ENCODE measurements at places on chromosomes 4 and X. TPM values are rescaled to one million over a fixed set of nuclear protein-coding genes. Genes with fewer than 3 reads are reported as not detected.

MGARP gene
- total RNA-seq: 1.2 TPM

ZCCHC12 gene
- total RNA-seq: 23.2 TPM

RAI2 gene
- 3.1 TPM for total RNA-seq

GYPA gene
- total RNA-seq: 5.8 TPM

- DNase-seq: no peak
These were observed 1329.5 kb upstream of the TENM3 start for GRCh38 chr4:180913750-180914149.

- DNase-seq: no peak
These were observed 341.0 kb upstream of the GATB start for GRCh38 chr4:152101556-152102435.

GRCh38 chr4:10581022-10581421, 103.5 kb downstream of the CLNK start:
- no peak for DNase-seq

- DNase-seq: no peak
These were observed 76.6 kb downstream of the CBR4 start for GRCh38 chr4:168933423-168933822.

DNA sequence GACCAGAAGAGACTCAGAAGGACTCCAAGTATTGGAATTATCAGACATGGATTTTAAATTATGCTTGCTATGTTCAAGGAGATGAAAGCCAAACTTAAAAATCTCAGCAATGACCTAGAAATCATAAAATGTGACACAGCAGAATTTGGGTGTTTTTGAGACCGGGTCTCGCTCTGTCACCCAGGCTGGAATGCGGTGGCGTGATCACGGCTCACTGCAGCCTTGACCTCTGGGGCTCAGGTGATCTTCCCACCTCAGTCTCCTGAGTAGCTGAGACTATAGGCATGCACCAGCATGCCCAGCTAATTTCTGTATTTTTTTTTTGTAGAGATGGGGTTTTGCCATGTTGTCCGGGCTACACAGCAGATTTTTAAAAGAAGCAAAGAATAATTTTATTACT, 12.7 kb downstream of the TAB3 start:
- no peak for DNase-seq

- no peak for DNase-seq
These were observed 19.4 kb downstream of the FHIP1A start for GRCh38 chr4:151428346-151428745.

GRCh38 chr4:169341490-169341889, 70.7 kb upstream of the SH3RF1 start:
- DNase-seq: no peak

DNA sequence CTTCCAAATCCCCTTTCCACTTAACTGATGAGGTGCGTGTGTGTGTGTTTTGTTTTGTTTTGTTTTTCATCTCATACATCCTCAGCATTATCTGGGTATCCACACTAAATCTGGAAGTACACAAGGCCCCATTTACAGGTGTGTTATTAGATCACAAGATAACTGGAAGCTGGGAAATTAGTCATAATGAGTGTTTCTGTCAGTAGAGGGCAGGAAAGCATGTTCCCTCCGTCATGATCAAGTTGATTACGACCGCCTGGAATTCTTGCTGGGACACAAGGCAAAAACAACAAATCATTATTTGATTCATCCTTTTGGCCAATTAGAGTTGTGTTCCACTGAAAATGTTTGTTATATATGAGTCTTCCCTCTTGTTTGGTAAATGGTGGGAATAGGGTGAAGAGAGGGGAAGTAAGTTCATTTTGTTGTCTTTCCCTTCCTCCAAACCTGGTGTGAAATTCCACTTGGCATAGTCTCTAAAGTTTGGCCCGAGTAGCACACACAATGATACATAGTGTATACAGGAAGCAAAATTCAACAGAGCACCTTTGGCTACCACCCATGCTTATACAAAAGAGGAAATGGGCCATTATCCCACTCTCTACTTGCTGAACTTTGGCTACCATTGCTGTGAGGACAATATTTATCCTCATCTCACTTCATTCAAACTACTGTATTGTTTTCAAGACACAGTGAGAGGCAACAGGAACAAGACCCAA, 33.3 kb upstream of the TLL1 start:
- no peak for DNase-seq

DNA sequence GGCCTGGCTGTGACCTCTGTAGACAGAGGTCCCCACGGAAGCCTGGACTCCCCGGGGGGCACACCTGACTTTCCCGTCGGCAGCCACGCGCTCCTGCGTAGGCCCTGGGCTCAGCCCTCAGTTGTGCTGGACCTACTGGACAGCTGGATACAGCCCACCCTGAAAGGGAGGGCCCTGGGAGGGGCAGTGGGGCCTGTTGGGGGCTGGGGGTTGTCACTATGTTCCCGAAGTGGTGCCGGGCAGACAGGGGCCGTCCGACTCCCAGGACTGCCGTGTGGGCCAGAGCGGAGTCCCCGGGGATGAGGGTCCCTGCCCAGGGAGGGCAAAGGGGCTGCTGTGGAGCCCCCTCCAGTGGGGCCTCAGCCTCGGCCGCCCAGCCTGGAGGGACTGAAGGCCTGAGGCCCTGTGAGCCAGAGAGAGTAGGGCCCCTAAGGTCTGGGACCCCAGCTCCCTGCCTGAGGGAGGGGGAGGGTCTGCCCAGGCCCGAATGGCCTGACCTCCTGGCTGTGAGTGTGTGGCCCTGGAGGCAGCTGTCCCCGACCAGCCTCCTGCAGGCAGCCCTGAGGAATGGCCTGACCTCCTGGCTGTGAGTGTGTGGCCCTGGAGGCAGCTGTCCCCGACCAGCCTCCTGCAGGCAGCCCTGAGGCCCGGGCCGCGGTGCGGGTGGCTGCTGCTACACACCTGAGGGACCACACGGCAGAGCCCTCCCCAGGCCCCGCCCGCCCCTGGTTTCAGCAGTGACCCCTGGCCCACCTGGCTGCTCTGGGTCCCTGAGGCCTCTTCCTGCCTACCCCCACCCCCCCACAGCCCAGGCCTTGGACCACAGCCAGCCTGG, 25.8 kb downstream of the FGFRL1 start:
- no peak for DNase-seq
